A375 (cell line): ENCODE measurements at places on chromosomes 6 and 20. TPM values are rescaled to one million over a fixed set of nuclear protein-coding genes. Genes with fewer than 3 reads are reported as not detected.

Gene STX11
- 0.08 and 0.24 TPM in 2 replicates for total RNA-seq

Gene RIN2
- total RNA-seq: 10.9 and 11.4 TPM in 2 replicates

Gene EYS
- total RNA-seq: 1.8 and 2.0 TPM in 2 replicates

Gene HSPA1B
- total RNA-seq: 32.0 and 46.5 TPM in 2 replicates

Gene NR2E1
- total RNA-seq: 0.05 TPM in 1 of 2 replicates, not detected in the other

Gene ZNF292
- 8.5 and 10.9 TPM in 2 replicates for total RNA-seq

Gene C6orf15
- not detected in 2 replicates for total RNA-seq

Gene MEP1A
- total RNA-seq: not detected in 2 replicates

Gene ADA
- 9.7 and 12.3 TPM in 2 replicates for total RNA-seq

Gene MYCT1
- total RNA-seq: not detected in 2 replicates

Gene OR2W1
- not detected in 2 replicates for total RNA-seq
